Suppressor macrophage (primary cell): ENCODE measurements at places on chromosomes 5 and 9.

DNA sequence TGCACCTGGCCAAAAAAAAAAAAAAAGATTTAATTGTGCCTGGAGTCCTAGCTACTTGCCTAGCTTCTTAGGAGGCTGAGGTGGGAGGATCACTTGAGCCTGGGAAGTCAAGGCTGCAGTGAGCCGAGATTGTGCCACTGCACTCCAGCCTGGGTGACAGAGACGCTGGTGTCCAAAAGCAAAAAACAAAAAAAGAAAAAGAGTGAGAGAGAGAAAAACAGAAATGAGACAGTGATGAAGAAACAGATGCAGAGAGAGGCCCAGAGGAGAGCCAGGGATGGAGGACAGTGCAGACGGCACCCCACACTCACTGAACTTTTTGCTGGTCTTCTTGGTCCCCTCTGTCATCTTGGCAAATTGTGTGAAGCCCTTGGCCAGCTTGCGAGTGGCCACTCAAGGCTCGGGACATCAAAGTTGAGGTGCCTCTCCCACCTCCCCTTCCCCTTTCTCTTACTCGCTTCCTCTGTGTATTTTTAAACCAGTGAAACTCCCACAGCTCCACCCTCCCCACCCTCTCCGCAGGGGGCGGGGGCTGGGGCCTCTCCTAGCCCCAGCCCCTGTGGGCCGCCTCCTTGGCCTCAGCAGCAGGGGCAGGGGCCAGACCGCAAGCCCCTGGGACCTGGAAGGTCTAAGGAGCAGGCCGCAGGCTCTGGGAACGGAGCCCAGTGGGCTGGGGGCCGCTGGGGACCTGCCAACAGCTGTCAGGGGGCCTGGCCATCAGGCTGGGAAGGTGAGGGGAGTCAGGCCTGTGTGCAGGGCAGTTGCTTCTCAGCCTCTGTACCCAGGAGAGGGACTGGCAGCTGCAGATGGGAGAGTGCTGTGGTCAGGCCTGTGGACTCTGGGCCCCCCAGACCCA lies at the start of gene SH2D3C:
Gene SH2D3C, minus strand, starts transcription at position 387 of the 856 bp plus-strand sequence. Its CDS starts 39 bp downstream, at position 348.
- DNase-seq, result peak; percentile 72

GRCh38 chr9:35548571-35548970 lies 56.5 kb upstream of the TESK1 start:
- DNase-seq, result no peak

DNA sequence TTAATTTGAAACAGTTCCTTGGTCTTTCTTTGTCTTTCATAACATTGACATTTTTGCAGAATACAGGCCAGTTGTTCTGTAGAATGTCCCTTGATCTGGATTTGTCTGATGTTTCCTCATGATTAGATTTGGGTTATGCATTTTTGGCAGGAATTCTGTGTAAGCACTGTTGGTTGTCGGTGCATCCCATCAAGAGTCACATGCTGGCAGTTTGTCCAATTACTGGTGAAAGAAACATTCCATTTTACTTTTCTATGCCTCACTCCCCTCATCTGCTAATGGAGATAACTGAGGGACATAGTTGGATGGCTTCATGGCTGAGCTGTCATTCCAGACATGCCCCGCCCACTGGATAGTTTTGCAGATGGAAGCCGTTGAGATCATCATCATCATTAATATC lies 7.6 kb upstream of the ZNF618 start:
- no peak for DNase-seq

- DNase-seq, result peak; percentile 39
Observed at GRCh38 chr5:88269222-88269771, 652 bp upstream of the TMEM161B start.

DNA sequence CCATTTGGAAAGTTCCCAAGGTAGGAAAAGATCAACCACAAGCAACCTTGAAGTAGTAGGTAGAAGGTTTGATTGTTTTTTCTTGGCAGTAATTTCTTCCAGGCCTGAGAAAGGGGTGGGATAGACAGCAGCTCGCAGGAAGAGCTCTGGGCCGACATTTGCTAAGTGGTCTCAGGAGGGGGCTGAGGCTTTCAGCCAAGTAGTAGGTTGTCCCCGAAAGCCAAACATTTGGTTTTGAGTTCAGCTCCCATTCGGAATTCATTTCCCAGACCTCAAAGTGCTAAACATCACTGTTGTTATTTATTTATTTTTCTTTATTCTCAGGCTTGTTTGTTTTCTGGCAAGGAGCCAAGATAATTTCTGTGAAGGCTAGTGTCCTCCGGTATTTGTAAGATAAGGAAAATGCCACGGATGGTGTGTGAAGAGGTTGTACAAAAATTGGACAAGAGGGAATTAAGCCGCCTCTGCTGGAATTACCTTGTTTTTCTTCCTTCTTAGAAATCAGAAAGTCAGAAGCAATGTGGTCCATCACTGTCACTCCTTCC lies 112.1 kb downstream of the KIF4B start:
- no peak for DNase-seq

GRCh38 chr5:2898661-2899060 lies 147.2 kb upstream of the IRX2 start:
- DNase-seq, result no peak

- DNase-seq, result no peak
Observed at GRCh38 chr9:12854221-12854620, 79.4 kb downstream of the LURAP1L start.

DNA sequence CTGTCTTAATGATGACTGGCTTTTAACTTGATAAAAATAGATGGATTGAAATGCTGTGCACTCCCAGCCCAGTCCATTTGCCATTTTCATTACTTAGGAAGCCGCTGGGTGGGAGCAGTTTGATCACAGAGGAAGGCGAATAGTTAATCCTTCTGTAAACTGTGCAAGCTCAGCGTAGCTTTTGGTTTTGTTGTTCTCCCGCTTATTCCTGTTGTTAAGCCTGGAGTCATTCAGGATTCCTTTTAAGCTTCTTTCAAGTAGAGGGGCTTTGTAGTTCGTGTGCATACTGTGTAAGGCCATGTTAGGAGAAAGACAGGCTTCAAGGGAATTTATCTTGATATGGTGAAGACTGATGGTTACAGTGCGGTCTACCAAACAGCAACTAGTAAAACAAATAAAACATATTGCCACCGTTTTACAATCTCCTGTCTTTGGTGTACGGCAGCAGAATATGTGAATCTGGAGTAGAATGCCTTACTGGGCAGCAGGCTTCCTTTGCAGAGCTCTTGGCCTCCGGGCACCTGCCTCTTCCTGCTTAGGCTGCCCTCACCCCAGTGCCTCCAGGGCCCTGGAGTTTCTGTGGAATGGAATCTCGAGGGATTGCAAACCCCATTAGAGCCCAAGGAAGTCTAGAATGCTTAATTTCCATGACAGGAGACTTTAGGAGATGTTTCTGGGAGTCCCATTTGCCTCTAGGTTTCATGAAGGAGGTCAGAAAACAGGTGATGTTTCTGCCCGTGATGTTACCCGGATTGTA lies 141.4 kb downstream of the TRIO start:
- DNase-seq, result no peak

DNA sequence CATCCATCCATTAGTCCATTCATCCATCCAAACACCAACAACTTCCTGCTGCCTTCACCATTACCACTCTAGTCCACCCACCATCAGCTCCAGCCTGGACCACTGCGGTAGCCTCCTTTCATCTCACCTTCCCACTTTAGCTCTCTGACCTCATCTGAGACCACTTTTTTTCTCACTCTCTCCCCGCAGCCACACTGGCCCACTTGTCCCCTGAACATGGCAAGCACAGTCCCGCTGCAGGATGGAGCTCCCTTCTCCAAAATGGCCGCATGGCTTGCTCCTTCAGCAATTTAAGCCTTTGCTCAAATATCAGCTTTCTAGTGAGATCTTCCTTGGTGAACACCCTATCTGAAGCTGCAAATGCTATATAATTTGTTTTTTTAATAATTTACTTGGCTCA lies 11.1 kb downstream of the CSF1R start:
- no peak for DNase-seq

GRCh38 chr5:35988529-35988928 lies 2.7 kb downstream of the UGT3A1 start:
- no peak for DNase-seq

- DNase-seq, result no peak
Observed at GRCh38 chr5:82758881-82759280, 318.3 kb downstream of the TMEM167A start.

GRCh38 chr5:39794513-39795210 lies 369.9 kb upstream of the DAB2 start:
- no peak for DNase-seq

DNA sequence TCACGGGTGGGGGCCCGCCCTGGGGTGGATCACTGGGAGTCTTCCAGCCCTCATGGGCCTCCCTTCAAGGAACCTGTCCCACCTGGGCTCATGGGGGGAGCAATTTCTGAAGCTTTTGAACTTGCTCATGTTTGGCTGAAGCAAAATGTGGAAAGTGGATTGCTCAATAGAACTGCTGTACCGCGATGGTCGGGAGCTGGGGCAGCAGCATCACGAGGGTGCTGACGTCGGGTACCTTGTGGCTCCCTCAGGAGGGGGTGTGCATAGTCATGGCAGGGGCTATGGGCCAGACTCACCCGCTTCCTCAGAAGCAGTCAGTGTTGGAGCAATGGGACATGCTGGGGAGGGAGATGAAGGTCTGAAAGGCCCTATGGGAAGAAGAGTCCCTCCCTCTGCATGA lies 57.9 kb downstream of the PRRT1B start:
- DNase-seq, result peak; percentile 85

- DNase-seq, result no peak
Observed at GRCh38 chr5:102801371-102801770, 46.3 kb downstream of the PAM start.

GRCh38 chr5:92435781-92436180 lies 1052.7 kb upstream of the ARRDC3 start:
- DNase-seq, result no peak

GRCh38 chr5:177089825-177090641 lies 3.3 kb downstream of the FGFR4 start:
- no peak for DNase-seq

DNA sequence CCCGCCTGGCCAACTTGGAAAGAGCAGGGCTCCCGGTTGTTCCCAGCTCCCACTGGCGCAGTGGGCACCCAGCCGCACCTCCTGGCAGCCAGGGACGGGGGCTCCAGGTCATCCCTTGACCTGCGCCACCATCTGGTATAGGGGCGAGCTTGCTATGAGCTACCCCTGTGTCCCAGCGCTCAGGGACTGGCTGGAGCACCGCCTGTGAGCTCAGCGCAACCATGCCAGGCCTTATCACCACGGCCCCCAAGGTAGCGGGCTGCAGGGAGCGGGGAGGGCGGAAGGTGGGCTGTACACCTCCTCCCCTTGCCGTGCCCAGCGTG lies 15.4 kb upstream of the RASA1 start:
- DNase-seq, result no peak

DNA sequence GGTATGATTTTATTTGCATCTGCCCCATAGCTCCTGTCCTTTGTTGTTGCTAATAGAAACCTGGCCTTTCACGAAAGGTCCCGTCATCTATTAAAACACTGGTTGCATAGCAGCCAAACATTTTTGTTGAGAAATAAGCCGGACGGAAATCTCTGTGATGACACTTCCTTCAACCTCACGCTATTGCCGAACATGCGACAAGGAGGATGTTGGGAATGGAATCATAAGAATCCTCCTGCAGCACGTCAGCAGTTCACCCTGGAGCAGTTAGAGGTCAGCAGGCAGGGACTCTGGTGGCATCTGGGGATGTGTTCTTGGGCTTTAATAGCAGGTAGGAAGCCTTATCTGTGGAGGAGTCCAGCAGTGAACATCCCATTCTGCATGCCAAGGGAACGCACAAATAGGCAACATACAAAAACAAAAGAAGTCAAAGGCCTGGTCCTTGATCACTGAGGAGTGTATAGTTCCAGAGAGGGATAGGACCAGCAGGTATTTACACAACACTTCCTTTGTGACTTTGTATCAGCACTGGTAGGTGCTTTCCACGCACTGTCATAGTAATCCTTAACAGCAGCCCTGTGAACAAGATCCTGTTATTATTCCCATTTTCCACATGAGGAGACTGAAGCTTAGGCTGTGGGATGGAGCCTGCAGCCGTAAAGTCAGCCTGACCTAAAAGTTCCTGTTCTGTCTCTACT lies 33.4 kb downstream of the ARHGAP26 start:
- peak; percentile 97 for DNase-seq

GRCh38 chr9:111662576-111663300 lies 1.3 kb downstream of the GNG10 start:
- DNase-seq, result peak; percentile 45

DNA sequence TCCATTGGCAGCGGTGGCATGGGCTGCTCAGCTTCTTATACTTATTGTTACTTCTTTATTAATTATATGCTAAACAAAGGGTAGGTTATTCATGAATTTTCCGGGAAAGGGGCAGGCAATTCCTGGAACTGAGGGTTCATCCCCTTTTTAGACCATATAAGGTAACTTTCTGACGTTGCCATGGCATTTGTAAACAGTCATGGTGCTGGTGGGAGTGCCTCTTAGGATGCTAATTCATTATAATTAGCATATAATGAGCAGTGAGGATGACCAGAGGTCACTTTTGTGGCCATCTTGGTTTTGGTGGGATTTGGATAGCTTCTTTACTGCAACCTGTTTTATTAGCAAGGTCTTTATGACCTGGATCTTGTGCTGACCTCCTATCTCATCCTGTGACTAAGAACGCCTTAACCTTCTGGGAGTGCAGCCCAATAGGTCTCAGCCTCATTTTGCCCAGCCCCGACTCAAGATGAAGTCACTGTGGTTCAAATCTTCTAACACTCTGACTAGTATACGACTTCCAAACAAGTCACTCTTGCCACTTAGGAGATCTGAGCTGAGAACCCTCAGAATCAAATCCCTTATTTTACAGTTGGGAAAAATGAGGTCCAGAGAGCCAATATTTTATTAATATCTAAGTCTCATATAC lies 237.5 kb downstream of the TRIM32 start:
- DNase-seq, result no peak

DNA sequence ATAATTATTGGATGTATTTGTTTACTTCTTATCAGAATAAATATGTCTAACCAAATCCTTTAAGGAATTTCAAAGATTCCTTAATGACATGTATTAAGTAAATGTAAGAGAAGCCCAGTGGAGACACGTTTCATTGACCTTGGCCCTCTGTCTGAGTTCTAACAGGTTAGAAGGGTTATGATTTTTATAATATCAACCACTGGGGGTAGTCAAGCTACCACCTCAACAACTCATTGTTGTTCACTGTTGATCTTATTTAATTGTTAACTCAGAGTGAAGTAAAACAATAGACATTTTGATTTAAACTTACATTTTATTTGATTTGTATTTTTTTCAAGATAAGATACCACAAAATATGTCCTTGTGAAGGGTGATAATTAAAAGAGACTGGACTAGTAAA lies 499.2 kb upstream of the COX7C start:
- DNase-seq, result no peak

DNA sequence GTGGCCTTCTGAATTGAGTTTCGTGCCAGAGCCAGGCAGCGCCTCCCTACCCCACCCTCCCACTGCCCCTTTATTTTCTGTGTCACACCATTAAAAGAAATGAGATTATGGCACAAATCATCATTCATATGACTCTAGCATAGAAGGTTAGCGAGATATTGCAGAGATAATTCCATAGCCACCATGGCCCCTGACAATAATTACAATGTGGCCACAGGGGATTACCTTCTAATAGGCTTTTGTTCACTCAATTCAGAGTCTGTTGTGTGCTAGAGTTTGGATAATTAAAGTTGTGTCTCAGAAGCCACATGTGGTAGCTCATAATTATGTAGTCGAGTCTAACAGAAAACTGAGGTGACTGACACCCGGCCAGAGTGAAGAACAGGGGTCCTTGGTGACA lies 428.1 kb downstream of the ARHGEF28 start:
- no peak for DNase-seq
